Hypothalamus (tissue), 51 donors: ENCODE measurements at places on chromosomes 2 and 18.

- DNase-seq, result no peak
Observed at GRCh38 chr2:62817995-62818713, 112.6 kb downstream of the EHBP1 start.

GRCh38 chr2:64543008-64543697 is 19.0 kb downstream of the AFTPH start:
- DNase-seq, result no peak

- DNase-seq, result no peak
Observed at GRCh38 chr2:230218421-230218820, 1.4 kb downstream of the SP110 start.

DNA sequence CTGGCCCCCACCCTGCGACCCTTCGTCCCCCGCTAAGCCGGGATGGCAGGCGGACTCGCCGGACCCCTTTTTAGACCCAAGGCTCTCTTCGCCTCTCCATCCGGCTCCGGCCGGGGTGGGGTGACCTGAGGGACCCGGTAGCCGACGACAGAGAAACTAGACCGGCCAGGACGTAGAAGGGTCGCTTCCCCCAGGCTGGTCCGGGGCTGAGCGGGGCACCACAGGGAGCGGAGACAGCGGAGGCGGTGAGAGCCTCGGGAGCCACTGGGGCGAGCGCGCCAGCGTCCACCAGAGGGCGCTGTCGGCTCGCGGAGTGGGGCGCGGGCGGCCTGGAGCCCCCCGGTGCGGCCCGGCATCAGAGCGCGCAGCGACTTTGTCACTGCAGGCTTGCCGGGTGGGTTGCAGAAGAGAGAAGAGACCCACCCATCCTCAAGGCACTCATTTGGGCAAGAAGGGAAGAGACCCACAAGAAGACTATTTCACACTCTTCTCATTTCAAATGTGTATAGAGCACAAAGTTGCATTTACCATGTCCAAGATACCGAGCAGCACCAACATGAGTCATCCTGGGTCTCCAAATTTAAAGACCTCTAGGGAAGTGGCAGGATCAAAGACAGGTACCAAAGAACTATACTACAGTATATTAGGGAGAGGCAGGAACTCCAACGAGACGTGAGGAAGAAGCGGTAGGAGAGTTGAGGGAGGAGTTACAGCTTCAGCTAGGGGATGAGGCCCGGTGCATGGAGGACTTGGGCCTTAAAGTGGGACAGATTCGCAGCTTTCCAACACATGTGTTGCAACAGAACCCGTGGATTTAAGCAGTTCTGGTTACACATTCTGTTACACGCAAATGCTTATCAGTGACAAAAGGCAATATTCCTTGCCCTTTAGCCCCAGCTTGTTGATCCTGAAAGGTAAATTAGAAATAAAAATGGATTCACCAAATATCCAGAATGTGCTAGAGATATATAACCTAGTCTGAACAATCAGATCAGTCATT is 7.6 kb upstream of the PRKCE start:
- DNase-seq, result peak; percentile 41

DNA sequence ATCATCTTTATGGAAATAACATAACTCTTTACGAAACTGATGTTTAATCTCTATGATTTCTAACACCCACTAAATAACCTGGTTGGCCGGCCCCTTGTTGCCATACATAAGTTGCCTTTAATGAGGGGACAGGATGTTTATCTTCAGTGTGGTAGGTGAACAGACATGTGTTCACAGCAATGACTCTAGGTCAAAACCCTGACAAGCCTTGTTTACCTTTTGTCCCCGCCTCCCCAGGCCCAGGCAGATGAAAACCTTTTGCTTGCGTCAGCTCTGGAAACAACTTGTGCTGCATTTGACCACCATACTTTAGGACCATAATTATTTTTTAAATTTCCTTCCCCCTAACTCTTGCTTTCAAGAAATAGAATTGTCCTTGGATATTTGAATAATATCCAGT is 2.9 kb upstream of the DSG4 start:
- no peak for DNase-seq

GRCh38 chr2:99940963-99941362 is 201.4 kb downstream of the AFF3 start:
- no peak for DNase-seq

DNA sequence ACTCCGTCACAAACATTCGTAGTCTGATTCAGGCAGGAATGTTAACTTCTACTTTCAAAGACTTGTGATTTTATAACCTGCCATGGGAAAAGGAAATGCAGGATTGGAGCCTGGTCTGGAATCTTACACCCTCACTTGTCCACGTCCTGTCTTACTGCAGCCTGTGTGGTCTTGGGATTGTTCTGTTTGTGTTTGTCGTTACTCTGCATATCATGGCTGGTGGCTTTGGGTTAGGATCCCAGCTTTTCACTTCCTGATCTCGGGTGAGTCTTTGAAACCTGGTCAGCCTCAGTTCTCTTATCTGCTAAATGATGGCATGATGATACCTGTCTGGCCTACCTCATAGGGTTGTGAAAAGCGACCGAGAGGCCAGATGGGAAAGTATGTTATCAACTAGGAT is 34.6 kb downstream of the SH3BP4 start:
- DNase-seq, result no peak

- no peak for DNase-seq
Observed at GRCh38 chr2:152676461-152676860, 40.8 kb downstream of the PRPF40A start.

GRCh38 chr2:224694502-224694901 is 21.7 kb downstream of the CCDC195 start:
- no peak for DNase-seq
